Left ventricle myocardium inferior (tissue), 1 donor: ENCODE measurements at places on chromosomes 4 and X.
A peak's percentile ranks its signal among the peaks of the same experiment; 100 is the strongest.

- no peaks in the 10 kb centered on the region for H3K4me1 ChIP-seq
- H3K27ac ChIP-seq = no peak overlapping the region
- no peak overlapping the region for H3K4me3 ChIP-seq
- no peaks in the 10 kb centered on the region for H3K36me3 ChIP-seq
- no peak for DNase-seq
- no peaks in the 10 kb centered on the region for H3K27me3 ChIP-seq
Observed at GRCh38 chr4:149534779-149535178, 280.9 kb downstream of the IQCM start.

GRCh38 chrX:1239681-1240142, 27.3 kb upstream of the CRLF2 start:
- no peak overlapping the region for H3K27ac ChIP-seq
- H3K4me3 ChIP-seq = no peak overlapping the region
- no peaks in the 10 kb centered on the region for H3K4me1 ChIP-seq
- H3K36me3 ChIP-seq = no peaks in the 10 kb centered on the region
- peak; percentile 50 for DNase-seq
- peaks cover 8% of the 10 kb centered on the region for H3K27me3 ChIP-seq

DNA sequence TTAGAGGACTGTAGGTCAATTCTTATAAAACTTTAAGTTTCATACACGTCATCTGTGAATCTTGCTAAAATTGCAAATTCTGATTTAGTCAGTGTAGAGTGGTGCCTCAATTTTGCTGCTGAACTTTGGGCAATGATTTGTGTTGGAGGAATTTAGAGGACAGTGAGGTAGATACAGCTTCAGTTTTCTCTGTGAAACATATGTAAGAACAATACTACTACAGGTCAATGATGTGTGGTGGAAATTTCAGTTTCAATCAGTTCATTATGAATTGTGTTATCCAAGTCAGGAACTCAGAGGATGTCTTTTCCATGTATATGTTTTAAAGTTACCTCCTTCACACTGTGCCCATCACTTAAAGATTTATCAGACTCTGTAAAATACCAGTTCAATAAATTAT, 1597.8 kb upstream of the PCDH10 start:
- no peaks in the 10 kb centered on the region for H3K36me3 ChIP-seq
- no peak for DNase-seq
- H3K4me1 ChIP-seq = no peaks in the 10 kb centered on the region
- no peaks in the 10 kb centered on the region for H3K27me3 ChIP-seq
- H3K27ac ChIP-seq = no peak overlapping the region

DNA sequence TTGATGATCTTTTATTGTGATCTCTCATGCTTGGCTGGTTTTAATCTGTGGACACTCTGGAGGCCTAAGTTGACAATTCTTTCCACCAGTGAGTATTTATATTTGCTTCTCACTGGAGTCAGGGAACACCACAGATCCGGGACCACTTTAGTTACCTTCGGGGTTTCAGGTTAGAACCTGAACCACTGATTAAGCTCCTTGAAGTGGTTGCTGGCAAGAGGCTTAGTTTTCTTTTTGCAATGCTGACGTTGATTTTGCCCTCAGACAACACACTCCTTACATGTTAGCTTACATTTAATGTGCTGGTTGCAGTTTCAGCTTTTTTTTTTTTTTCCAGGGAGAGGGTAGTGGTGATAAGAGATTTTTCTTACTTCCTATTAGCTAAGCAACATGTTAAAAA, 10.5 kb upstream of the ZNF330 start:
- no peaks in the 10 kb centered on the region for H3K27me3 ChIP-seq
- H3K4me1 ChIP-seq = peaks cover 5% of the 10 kb centered on the region
- no peak overlapping the region for H3K4me3 ChIP-seq
- no peaks in the 10 kb centered on the region for H3K36me3 ChIP-seq
- DNase-seq = no peak

GRCh38 chr4:184792334-184792733, 33.4 kb downstream of the ACSL1 start:
- H3K4me1 ChIP-seq = peaks cover 76% of the 10 kb centered on the region
- DNase-seq = no peak
- no peaks in the 10 kb centered on the region for H3K27me3 ChIP-seq
- H3K36me3 ChIP-seq = peaks cover 29% of the 10 kb centered on the region
- peak overlapping the region; percentile 69 for H3K27ac ChIP-seq

DNA sequence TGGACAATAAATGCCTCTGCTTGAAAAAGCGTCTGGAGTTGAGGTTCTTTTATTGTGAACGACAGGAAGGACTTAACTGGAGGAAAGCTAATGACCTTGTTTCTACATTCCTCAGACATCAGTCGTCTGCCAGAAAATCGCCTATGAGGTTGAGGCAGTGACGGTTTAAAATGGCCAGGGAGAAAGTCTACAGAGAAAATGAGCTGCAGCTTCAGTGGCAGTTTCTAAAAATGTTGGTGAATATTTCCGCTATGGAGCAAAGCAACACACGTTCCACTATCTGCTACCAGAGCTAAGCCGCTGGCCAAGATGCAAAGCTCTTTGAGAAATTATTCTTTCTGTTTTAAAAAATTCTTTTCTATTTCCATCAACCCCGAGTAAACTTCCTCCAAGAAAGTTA, 116.9 kb upstream of the GALNT7 start:
- peak overlapping the region; percentile 53 for H3K27ac ChIP-seq
- no peaks in the 10 kb centered on the region for H3K36me3 ChIP-seq
- DNase-seq = no peak
- H3K27me3 ChIP-seq = peaks cover 5% of the 10 kb centered on the region
- peak overlapping the region; percentile 39 for H3K4me3 ChIP-seq
- H3K4me1 ChIP-seq = peaks cover 4% of the 10 kb centered on the region

GRCh38 chr4:76108467-76109181, 34.1 kb downstream of the ART3 start:
- H3K27ac ChIP-seq = no peak overlapping the region
- no peaks in the 10 kb centered on the region for H3K27me3 ChIP-seq
- H3K4me3 ChIP-seq = no peak overlapping the region
- peaks cover 24% of the 10 kb centered on the region for H3K36me3 ChIP-seq
- peaks cover 6% of the 10 kb centered on the region for H3K4me1 ChIP-seq
- DNase-seq = no peak

GRCh38 chrX:108285356-108285755, 152.9 kb downstream of the COL4A6 start:
- no peaks in the 10 kb centered on the region for H3K27me3 ChIP-seq
- no peaks in the 10 kb centered on the region for H3K36me3 ChIP-seq
- no peak overlapping the region for H3K4me3 ChIP-seq
- no peak overlapping the region for H3K27ac ChIP-seq
- DNase-seq = no peak

DNA sequence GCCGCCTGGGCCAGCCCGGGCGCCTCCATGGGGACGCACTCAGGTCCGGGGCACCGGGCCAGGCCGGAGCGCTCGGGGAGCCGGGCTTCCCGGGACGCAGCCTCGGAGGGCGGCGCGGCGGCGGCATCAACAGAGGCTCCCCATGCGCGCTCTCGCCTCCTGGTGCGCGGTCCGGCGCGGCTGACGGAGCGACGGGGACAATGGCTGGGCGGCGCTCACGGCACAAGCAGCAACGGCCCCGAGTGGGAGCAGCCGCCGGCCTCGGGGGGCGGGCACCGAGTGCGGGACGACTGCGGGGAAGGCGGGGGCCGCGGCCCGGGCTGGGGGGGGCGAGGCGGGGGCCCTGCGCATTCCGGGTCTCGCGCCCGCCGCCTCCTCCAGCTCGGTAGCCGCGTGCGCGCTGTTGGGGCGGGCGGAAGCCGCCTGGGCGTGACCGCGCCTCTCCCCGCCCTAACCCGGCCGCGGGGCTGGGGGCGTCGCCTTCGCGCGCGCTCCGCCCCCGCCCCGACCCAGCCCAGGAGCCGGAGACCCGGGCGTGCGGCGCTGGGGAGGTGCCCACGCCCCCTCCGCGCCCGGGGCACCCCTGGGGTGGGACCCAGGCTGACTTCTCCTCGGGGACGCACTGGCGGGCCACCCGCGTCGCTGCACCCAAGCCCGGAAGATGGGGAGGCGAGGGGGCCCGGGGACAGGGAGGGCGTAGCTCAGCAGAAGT, at the start of gene PRKX:
PRKX (minus strand) TSS at position 425 of the 712 bp plus-strand sequence; CDS start at position 29, 396 bp downstream.
- H3K4me1 ChIP-seq = peaks cover 4% of the 10 kb centered on the region
- peak within 1 kb of the TSS; percentile 74 for H3K4me3 ChIP-seq
- peaks cover 7% of the 10 kb centered on the region for H3K27me3 ChIP-seq

GRCh38 chrX:155071694-155072280, 479 bp downstream of the BRCC3 start:
- peaks cover 28% of the 10 kb centered on the region for H3K4me1 ChIP-seq
- no peaks in the 10 kb centered on the region for H3K36me3 ChIP-seq
- no peaks in the 10 kb centered on the region for H3K27me3 ChIP-seq
- DNase-seq = no peak
- H3K27ac ChIP-seq = peak overlapping the region; percentile 90

GRCh38 chr4:173488656-173489055, 41.4 kb downstream of the HAND2 start:
- no peaks in the 10 kb centered on the region for H3K27me3 ChIP-seq
- no peak overlapping the region for H3K4me3 ChIP-seq
- no peak overlapping the region for H3K27ac ChIP-seq
- peaks cover 34% of the 10 kb centered on the region for H3K4me1 ChIP-seq

- DNase-seq = no peak
- no peaks in the 10 kb centered on the region for H3K36me3 ChIP-seq
- no peaks in the 10 kb centered on the region for H3K4me1 ChIP-seq
Observed at GRCh38 chr4:82104578-82104977, 269.2 kb downstream of the HNRNPD start.

GRCh38 chrX:57752866-57753265, 72.8 kb upstream of the NLRP2B start:
- H3K27me3 ChIP-seq = no peaks in the 10 kb centered on the region
- no peak overlapping the region for H3K4me3 ChIP-seq
- no peaks in the 10 kb centered on the region for H3K4me1 ChIP-seq
- no peak for DNase-seq
- H3K36me3 ChIP-seq = no peaks in the 10 kb centered on the region
- H3K27ac ChIP-seq = no peak overlapping the region

DNA sequence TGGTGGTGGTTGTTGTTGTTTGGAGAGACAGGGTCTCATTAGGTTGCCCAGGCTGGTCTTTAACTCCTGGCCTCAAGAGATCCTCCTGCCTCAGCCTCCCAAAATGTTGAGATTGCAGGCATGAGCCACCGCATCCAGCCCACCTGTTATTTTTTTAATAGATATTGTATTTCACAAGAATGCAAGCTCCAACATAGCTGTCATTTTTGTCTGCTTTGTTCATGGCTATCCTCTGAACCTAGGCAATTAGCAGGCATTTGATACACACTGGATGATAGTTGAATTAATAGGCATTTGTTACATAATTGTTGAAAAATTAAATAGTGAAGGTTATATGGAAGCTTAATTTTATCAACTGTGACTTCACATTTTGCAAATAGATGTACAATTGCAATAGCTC, 64.7 kb downstream of the BANK1 start:
- H3K4me1 ChIP-seq = no peaks in the 10 kb centered on the region
- H3K27me3 ChIP-seq = no peaks in the 10 kb centered on the region
- H3K36me3 ChIP-seq = no peaks in the 10 kb centered on the region
- no peak for DNase-seq

DNA sequence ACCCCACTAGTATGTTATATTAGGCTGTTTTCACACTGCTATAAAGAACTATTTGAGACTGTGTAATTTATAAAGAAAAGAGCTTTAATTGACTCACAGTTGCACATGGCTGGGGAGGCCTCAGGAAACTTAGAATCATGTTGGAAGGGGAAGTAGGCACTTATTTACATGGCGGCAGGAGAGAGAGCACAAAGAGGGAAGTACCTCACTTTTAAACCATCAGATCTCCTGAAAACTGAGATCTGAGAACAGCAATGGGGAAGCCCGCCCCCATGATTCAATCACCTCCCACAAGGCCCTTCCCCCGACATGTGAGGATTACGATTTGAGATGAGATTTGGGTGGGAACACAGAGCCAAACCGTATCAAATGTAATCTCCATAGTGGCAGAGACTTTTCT, 45.4 kb upstream of the XK start:
- H3K27ac ChIP-seq = no peak overlapping the region
- no peaks in the 10 kb centered on the region for H3K36me3 ChIP-seq
- no peaks in the 10 kb centered on the region for H3K27me3 ChIP-seq
- H3K4me3 ChIP-seq = no peak overlapping the region
- no peak for DNase-seq
- no peaks in the 10 kb centered on the region for H3K4me1 ChIP-seq

DNA sequence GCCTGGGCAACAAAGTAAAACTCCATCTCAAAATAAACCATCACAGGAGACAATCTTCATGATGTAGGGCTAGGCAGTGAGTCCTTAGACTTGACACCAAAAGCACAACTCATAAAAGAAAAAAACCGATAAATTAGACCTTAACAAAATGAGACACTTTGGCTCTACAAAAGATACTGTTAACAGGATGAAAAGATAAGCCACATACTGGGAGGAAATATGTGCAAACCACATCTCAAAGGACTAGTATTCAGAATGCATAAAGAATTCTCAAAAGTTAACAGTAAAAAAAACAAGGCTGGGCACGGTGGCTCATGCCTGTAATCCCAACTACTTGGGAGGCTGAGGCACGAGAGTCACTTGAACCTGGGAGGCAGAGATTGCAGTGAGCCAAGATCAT, 13.2 kb downstream of the EFHC2 start:
- H3K4me3 ChIP-seq = no peak overlapping the region
- no peaks in the 10 kb centered on the region for H3K4me1 ChIP-seq
- no peak overlapping the region for H3K27ac ChIP-seq
- no peak for DNase-seq
- H3K27me3 ChIP-seq = no peaks in the 10 kb centered on the region

DNA sequence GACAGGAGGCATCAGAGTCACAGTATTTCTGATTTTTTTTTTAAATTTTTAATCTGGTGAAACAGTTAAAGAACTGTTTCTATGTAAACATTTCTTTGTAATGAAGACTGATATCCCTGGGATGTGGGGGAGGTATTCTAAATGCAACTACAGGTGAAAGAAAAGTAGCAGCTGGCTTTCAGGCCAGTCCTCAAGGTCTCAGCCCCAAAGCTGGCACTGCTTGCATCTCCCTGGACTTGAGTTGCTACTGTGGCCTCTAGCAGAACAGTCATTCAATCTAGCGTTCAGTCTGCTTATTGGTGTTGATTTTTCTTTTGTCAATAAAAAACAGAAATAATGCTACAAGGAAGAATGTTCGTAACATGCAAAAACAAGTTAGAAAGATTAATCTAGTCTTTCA, 4.9 kb downstream of the MBNL3 start:
- H3K4me1 ChIP-seq = no peaks in the 10 kb centered on the region
- H3K4me3 ChIP-seq = no peak overlapping the region
- no peak overlapping the region for H3K27ac ChIP-seq
- no peaks in the 10 kb centered on the region for H3K36me3 ChIP-seq
- H3K27me3 ChIP-seq = no peaks in the 10 kb centered on the region
